ENCODE measurements at places on chromosomes 1 and 21. TPM values are rescaled to one million over a fixed set of nuclear protein-coding genes. Genes with fewer than 3 reads are reported as not detected.

- H3K36me3 ChIP-seq: peaks cover 93% of the 10 kb centered on the region
- no peaks in the 10 kb centered on the region for H3K27me3 ChIP-seq
- H3K27ac ChIP-seq: no peak overlapping the region
- no peak overlapping the region for H3K4me3 ChIP-seq
- no peak for DNase-seq
Observed at GRCh38 chr1:39753132-39754025, 14.7 kb downstream of the PPIE start.

TDRD10 gene
- total RNA-seq: not detected

DNA sequence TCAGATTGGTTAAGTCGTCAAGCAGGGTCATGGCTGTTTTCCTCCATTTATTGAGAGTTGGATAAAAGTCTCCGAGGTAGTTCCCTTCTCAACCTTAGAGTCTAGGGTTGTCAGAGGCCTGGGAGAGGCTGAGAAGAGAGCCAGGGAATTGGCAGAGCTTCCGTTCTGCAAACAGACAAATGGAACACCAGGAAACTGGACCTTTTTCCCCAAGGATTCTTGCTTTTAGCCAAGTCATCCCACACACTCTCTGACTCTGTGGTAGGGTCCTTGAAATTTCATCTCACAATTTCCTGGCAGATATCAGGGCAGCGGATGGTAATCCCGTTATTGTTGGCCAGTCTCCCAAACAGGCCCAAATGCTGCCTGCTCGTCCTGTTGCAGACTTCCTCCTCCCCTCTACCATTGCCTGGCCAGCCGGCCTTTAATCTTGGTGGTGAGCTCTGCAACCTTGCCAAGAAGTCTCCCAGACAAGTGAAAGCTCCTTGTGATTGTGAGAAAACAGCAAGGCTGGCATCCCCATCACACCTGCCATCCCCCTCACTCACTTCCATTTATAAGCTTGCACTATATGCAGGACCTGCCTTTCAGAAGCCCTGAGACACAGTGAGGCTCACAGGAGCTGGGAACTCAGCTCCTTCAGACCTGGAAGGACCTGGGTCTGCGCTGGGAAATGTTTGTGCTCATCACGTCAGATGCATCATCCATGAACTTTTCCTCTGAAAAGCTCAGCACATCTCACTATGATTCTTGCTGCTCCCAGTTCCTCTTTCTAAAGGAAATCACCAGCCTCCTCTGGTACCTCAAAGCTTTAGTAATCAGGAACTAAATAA is 13.7 kb upstream of the SRP9 start:
- H3K4me3 ChIP-seq: no peak overlapping the region
- H3K27ac ChIP-seq: peak overlapping the region; percentile 13
- no peak for DNase-seq
- H3K4me1 ChIP-seq: peaks cover 58% of the 10 kb centered on the region

DNA sequence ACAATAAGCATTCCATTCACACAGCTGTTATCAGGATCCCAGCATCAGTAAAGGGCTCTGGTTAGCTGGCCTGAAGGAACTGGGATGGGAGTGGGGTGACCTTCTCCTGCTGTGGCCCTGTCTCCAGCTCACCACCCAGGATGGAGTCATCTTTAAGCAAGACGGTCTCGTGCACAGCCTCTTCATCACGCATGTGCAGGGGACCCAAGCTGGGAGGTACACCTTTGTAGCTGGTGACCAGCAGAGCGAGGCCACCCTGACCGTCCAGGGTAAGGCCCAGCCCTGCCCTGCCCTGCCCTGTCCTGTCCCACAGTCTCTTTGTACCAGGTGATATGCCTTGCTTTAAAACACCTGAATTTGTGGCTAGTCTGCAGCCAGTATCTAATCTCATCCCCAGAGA is 24.3 kb downstream of the IGFN1 start:
- H3K27me3 ChIP-seq: no peaks in the 10 kb centered on the region
- no peaks in the 10 kb centered on the region for H3K36me3 ChIP-seq
- no peak overlapping the region for H3K27ac ChIP-seq
- no peaks in the 10 kb centered on the region for H3K4me1 ChIP-seq
- DNase-seq: no peak

DNA sequence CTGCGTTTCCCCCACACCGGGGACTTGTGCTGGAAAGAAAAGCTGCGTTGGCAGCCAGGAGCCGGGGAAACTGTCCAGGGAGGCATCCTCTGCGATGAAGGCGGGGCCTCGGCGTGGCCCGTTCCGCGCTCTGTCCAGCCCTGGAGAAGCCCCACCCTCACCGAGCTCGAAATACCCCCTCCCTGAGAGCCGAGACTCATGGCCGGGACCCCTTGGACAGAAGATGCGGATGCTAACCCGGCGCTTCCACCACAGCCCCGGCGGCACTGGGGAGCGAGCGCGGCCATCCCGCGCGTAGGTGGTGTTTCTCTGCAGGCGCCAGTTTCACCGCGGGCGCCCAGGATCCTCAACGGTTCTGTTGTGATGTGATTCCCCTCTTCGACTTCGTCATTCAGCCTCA is 31.6 kb downstream of the PDE9A start:
- H3K27ac ChIP-seq: peak overlapping the region; percentile 68
- no peak for DNase-seq
- H3K27me3 ChIP-seq: no peaks in the 10 kb centered on the region
- 0 out of 2 replicates have a peak, but pooled peaks cover 4% of the 10 kb centered on the region for H3K36me3 ChIP-seq
- H3K4me1 ChIP-seq: peaks cover 35% of the 10 kb centered on the region

- peaks cover 19% of the 10 kb centered on the region for H3K4me1 ChIP-seq
- no peaks in the 10 kb centered on the region for H3K36me3 ChIP-seq
- no peaks in the 10 kb centered on the region for H3K27me3 ChIP-seq
- no peak for DNase-seq
- no peak overlapping the region for H3K4me3 ChIP-seq
Observed at GRCh38 chr1:246210756-246211155, 296.3 kb downstream of the SMYD3 start.

DNA sequence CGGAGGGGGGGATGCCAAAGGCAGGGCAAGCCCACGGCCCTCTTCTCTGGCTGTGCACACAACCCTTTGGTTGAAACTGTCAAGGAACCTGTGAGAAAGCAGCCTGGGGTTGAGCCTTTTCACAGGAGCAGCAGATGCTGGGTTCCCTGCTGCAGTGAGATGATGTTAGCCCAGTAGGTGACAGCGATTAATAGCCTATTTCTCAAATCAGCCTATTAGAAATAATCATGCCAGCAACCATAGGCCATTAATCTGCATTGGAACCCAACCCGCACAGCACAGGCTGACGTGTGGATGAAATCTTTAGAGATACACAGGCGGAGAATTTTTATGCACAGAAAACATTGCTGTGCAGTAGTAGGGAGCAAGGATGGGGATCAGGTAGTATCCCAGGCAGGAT is 637.5 kb downstream of the AJAP1 start:
- DNase-seq: no peak
- no peak overlapping the region for H3K27ac ChIP-seq
- H3K27me3 ChIP-seq: no peaks in the 10 kb centered on the region
- no peaks in the 10 kb centered on the region for H3K4me1 ChIP-seq
- no peak overlapping the region for H3K4me3 ChIP-seq

- DNase-seq: no peak
- H3K4me3 ChIP-seq: no peak overlapping the region
- H3K27ac ChIP-seq: no peak overlapping the region
- H3K27me3 ChIP-seq: no peaks in the 10 kb centered on the region
- no peaks in the 10 kb centered on the region for H3K36me3 ChIP-seq
Observed at GRCh38 chr1:20385630-20386029, 95.0 kb downstream of the VWA5B1 start.

DNA sequence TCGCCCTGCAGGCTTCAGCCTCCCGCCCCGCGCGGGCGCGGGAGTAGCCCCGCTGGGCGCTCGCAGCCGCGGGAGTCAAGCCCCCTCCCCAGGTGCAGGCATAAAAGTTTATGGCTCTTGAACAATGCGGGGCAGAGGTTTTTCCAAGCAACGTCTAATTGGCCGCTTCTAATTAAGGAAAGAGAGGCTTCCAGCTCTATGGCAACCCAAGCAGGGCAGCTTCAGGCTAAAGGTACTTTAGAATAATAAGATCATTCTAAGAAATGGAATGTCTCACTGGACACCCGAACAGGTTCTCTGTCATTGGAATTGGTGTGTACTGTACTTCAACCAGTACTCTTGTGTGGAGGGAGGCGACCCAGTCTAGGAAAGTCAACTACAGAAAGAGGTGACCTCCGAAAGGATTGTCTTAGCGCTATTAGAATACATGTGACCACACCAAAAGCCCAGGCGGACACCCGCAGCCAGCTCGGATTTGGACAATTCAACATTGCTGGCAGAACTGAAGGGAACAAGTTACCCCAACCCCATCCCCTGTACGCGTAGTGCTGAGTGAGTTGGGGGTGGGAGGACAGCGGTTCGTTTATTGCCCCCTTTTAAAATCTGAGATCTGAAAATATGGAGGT is 12.5 kb downstream of the NR5A2 start:
- peak overlapping the region; percentile 45 for H3K4me3 ChIP-seq
- peaks cover 24% of the 10 kb centered on the region for H3K4me1 ChIP-seq
- no peaks in the 10 kb centered on the region for H3K36me3 ChIP-seq
- no peak for DNase-seq

GRCh38 chr1:116664366-116664977 is 3.1 kb downstream of the IGSF3 start:
- peaks cover 10% of the 10 kb centered on the region for H3K4me1 ChIP-seq
- peaks cover 8% of the 10 kb centered on the region for H3K27me3 ChIP-seq
- no peak overlapping the region for H3K4me3 ChIP-seq
- no peak overlapping the region for H3K27ac ChIP-seq

GRCh38 chr1:175195281-175195680 is 2.7 kb upstream of the KIAA0040 start:
- peaks cover 39% of the 10 kb centered on the region for H3K4me1 ChIP-seq
- H3K27me3 ChIP-seq: no peaks in the 10 kb centered on the region
- no peaks in the 10 kb centered on the region for H3K36me3 ChIP-seq
- no peak overlapping the region for H3K4me3 ChIP-seq
- H3K27ac ChIP-seq: no peak overlapping the region

GRCh38 chr1:24939040-24939674 is 9.1 kb upstream of the RUNX3 start:
- peaks cover 8% of the 10 kb centered on the region for H3K36me3 ChIP-seq
- H3K27me3 ChIP-seq: no peaks in the 10 kb centered on the region
- 0 out of 2 replicates have a peak, but pooled peaks cover 5% of the 10 kb centered on the region for H3K4me1 ChIP-seq
- DNase-seq: no peak
- no peak overlapping the region for H3K4me3 ChIP-seq
- no peak overlapping the region for H3K27ac ChIP-seq

- no peak overlapping the region for H3K4me3 ChIP-seq
- no peaks in the 10 kb centered on the region for H3K36me3 ChIP-seq
- H3K4me1 ChIP-seq: no peaks in the 10 kb centered on the region
- H3K27ac ChIP-seq: no peak overlapping the region
Observed at GRCh38 chr1:14280909-14281308, 317.6 kb upstream of the KAZN start.

SEMA6C gene
- total RNA-seq: 0.06 TPM

GJC2 gene
- total RNA-seq: 2.0 TPM

GRCh38 chr1:15337656-15338402 is 71.9 kb upstream of the EFHD2 start:
- DNase-seq: peak; percentile 88
- H3K27me3 ChIP-seq: no peaks in the 10 kb centered on the region
- no peak overlapping the region for H3K4me3 ChIP-seq
- no peaks in the 10 kb centered on the region for H3K36me3 ChIP-seq
- H3K27ac ChIP-seq: peak overlapping the region; percentile 88

- no peak for DNase-seq
- peaks cover 13% of the 10 kb centered on the region for H3K27me3 ChIP-seq
- H3K27ac ChIP-seq: no peak overlapping the region
- H3K4me1 ChIP-seq: peaks cover 21% of the 10 kb centered on the region
- no peaks in the 10 kb centered on the region for H3K36me3 ChIP-seq
Observed at GRCh38 chr1:3530926-3531818, 76.7 kb downstream of the ARHGEF16 start.

- no peaks in the 10 kb centered on the region for H3K27me3 ChIP-seq
- peaks cover 16% of the 10 kb centered on the region for H3K36me3 ChIP-seq
- H3K4me1 ChIP-seq: peaks cover 22% of the 10 kb centered on the region
- no peak overlapping the region for H3K4me3 ChIP-seq
- DNase-seq: peak; percentile 61
- H3K27ac ChIP-seq: no peak overlapping the region
Observed at GRCh38 chr21:32457360-32457840, 44.9 kb downstream of the EVA1C start.

TRAF3IP3 gene
- total RNA-seq: not detected

C1QB gene
- total RNA-seq: not detected

GRCh38 chr21:14589855-14590563 is 43.9 kb upstream of the SAMSN1 start:
- no peaks in the 10 kb centered on the region for H3K36me3 ChIP-seq
- no peaks in the 10 kb centered on the region for H3K27me3 ChIP-seq
- H3K27ac ChIP-seq: no peak overlapping the region
- DNase-seq: no peak
- no peak overlapping the region for H3K4me3 ChIP-seq

- no peak overlapping the region for H3K4me3 ChIP-seq
- peaks cover 9% of the 10 kb centered on the region for H3K36me3 ChIP-seq
- H3K27ac ChIP-seq: peak overlapping the region; percentile 94
- H3K27me3 ChIP-seq: no peaks in the 10 kb centered on the region
Observed at GRCh38 chr1:113813218-113813617, 942 bp upstream of the RSBN1 start.

FCRL6 gene
- not detected for total RNA-seq

- no peak overlapping the region for H3K4me3 ChIP-seq
- DNase-seq: no peak
- no peaks in the 10 kb centered on the region for H3K27me3 ChIP-seq
- peaks cover 10% of the 10 kb centered on the region for H3K4me1 ChIP-seq
- no peak overlapping the region for H3K27ac ChIP-seq
Observed at GRCh38 chr21:41428311-41428710, 2.3 kb downstream of the MX1 start.

GRCh38 chr1:52571783-52572182 is 18.9 kb upstream of the TUT4 start:
- no peaks in the 10 kb centered on the region for H3K27me3 ChIP-seq
- H3K27ac ChIP-seq: no peak overlapping the region
- no peak overlapping the region for H3K4me3 ChIP-seq
- peaks cover 22% of the 10 kb centered on the region for H3K4me1 ChIP-seq

EXOSC10 gene
- total RNA-seq: 72.4 TPM

- DNase-seq: no peak
- no peak overlapping the region for H3K4me3 ChIP-seq
- H3K27ac ChIP-seq: no peak overlapping the region
- peaks cover 35% of the 10 kb centered on the region for H3K36me3 ChIP-seq
Observed at GRCh38 chr1:46577671-46578070, 26.2 kb upstream of the KNCN start.

DNA sequence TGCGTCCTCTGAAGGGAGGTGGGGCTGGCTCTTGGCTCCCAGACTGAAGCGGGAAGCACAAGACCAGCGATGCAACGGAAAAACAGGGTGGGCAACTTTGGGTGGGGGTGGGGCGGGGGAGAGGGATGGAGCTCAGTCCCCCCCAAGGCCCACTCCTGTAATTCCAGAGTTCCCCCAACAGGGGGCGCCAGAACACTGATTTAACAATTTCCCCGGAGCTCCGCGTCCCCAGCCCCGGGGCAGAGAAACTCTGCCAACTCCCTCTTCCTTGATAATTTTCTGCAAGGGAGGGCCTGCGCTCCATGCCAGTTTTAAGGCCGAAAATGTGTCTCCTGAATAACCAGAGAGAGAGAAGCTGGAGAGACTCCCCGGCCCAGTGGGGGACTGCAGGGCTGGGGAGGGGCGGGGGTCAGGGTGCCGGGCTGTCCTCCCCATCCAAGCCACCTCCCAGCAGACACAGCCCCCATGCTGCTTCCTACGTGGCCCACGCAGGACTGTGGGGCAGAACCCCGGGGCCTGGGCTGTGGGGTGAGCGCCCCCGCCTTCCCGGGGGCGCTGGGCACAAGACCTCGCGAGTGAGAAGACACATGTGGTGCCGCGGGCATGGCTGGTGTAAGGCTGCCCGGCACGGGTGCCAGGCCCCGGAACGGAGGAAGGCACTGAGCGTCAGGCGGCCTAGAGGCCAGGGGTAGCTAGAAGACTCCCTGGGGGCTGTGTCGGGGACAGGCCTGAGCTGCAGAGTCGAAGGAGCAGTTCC is 51.4 kb downstream of the KIF21B start:
- no peaks in the 10 kb centered on the region for H3K36me3 ChIP-seq
- peak; percentile 34 for DNase-seq
- H3K4me3 ChIP-seq: no peak overlapping the region
- H3K4me1 ChIP-seq: no peaks in the 10 kb centered on the region
- no peak overlapping the region for H3K27ac ChIP-seq

All from SJSA1 (cell line).